ENCODE measurements at places on chromosomes 13 and 19.

DNA sequence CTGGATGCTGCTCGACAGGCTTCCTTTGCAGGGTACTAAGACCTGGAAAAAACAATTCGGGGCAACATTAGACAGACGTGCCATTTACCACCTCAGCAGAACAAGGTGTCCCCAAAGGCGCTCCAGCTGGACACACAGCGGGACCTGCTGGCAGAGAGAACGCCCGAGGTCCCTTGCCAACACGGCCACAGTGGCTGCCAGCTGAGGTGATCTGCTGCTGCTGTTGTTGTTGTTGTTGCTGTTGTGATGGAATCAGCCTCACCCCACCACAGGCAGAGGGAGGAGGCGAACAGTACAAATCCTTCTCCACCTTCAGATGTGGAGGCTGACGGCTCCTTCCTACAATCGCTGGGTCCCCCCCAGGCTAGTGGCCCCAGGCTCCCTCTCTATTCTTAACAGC, 25.2 kb downstream of the ANKRD27 start:
- no peak for DNase-seq

- no peak for DNase-seq
Observed at GRCh38 chr13:89490661-89491060, 1819.5 kb downstream of the SLITRK5 start.

DNA sequence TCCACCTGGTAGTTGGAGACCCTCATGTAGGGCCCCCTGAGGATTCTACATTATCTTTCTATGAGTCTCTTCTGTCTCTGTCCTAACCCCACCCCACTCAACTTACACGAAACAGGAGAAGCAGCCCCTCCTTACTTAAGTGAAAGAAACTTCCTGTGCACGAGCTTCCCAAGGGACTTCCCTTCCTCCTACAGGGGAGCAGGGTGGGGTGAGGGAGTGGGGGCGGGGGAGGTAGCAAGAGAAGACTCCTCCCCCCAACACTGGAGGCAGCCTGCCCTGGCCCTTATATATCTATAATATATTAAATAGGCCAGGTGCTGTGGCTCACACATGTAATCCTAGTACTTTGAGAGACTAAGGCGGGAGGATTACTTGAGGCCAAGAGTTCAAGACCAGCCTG, 5.5 kb upstream of the PDE4C start:
- DNase-seq: no peak

- DNase-seq: no peak
Observed at GRCh38 chr13:23322353-23323336, 110.9 kb downstream of the SACS start.

GRCh38 chr13:95438297-95438696, 114.2 kb upstream of the CLDN10 start:
- no peak for DNase-seq

DNA sequence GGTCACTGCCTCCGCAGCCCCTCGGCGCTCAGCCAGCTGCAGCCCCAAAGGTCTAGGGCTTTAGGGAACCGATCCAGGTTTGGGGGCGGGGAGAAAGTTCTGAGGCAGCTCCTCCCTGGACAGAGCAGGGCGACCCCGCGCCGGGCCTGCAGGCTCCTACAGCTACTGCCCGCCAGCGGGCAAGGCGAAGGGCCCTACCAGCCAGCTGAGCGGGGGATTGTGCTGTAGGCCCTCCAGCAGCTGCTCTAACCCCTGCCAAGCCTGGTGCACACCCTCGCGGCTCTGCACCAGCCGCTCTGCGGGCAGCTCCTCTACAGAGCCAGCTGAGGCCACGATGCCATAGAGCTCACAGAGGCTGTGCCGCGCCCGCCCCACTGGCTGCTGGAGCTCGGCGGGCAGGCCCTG, 14.0 kb downstream of the PLIN4 start:
- no peak for DNase-seq

GRCh38 chr13:112905990-112906641, 62.9 kb upstream of the MCF2L start:
- no peak for DNase-seq

- DNase-seq: no peak
Observed at GRCh38 chr13:91405240-91405639, 6.8 kb downstream of the GPC5 start.

GRCh38 chr19:1025960-1026782, at the start of gene CNN2:
Gene CNN2, plus strand, starts transcription at chr19:1026608. Its CDS starts 54 bp downstream, at chr19:1026662.
- DNase-seq: peak; percentile 77

DNA sequence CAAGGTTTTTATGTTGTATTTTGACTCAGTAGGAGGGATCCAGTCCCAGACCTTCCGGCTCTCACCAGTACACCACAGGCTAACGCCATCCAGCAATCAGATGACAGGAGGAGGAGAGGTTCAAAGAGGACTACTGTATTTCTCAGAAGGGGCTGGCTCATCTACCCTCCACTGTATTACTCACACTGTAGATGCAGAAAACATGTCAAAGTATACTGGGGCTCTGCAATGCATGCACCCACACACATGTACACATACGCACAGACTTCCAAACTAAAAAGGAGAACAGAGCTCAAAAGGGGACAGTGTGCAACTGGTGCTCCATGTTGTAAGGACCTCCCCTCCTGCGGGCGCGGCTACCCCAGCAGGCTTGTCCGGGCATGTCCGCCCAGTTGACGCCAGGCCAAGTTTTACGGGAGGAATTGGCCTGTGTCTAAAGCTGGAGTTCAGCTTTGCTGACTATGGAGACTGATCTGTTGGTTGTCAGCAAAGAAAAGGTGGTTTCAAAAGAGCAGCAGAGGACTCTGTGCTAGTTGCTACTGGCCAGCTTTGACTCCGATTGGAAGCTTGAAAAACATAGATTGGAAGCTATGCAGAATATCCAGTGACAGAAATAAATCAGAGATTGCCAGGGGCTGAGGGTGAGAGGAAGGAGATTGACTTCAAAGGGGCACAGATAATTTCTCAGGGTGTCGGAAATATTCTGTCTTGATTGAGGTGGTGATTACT, 314.2 kb downstream of the DLEU7 start:
- peak; percentile 85 for DNase-seq

- no peak for DNase-seq
Observed at GRCh38 chr19:32289566-32290210, 55.7 kb upstream of the ZNF507 start.

DNA sequence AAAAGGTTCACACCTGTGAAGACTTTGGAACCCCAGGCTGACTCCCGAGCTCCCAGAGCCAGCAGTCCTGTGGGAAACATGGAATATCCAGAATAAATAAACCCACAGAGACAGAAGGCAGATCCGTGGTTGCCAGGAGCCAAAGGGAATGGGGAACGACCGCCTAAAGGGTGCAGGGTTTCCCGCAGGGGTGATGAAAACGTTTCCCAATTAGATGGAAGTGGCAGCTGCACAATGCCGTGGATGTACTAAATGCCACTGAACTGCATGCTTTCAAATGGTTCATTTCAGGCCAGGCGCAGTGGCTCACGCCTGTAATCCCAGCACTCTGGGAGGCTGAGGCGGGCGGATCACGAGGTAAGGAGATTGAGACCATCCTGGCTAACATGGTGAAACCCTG, 23.4 kb upstream of the DPRX start:
- no peak for DNase-seq

DNA sequence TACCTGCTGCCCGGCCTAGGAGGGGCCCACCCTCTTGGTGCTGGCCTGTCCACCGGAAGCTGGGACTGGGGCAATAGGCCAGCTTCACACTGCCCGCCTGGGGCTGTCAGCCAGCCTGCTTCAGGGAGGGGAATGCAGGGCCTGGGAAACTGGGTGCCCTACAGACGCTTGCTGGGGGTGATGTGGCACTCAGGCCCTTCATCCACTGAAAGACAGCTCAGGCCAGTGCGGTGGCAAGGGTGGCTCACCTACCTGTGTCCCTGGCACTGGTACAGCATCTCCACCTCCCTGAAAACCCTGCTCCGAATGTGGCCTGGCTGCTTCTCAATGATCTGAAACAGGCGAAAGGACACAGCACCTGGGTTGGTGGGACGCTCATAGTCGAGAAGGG, 7.8 kb downstream of the MKNK2 start:
- no peak for DNase-seq

- DNase-seq: no peak
Observed at GRCh38 chr19:5149932-5150901, 181.3 kb downstream of the KDM4B start.

GRCh38 chr19:1384478-1385110, 887 bp downstream of the NDUFS7 start:
- DNase-seq: no peak

DNA sequence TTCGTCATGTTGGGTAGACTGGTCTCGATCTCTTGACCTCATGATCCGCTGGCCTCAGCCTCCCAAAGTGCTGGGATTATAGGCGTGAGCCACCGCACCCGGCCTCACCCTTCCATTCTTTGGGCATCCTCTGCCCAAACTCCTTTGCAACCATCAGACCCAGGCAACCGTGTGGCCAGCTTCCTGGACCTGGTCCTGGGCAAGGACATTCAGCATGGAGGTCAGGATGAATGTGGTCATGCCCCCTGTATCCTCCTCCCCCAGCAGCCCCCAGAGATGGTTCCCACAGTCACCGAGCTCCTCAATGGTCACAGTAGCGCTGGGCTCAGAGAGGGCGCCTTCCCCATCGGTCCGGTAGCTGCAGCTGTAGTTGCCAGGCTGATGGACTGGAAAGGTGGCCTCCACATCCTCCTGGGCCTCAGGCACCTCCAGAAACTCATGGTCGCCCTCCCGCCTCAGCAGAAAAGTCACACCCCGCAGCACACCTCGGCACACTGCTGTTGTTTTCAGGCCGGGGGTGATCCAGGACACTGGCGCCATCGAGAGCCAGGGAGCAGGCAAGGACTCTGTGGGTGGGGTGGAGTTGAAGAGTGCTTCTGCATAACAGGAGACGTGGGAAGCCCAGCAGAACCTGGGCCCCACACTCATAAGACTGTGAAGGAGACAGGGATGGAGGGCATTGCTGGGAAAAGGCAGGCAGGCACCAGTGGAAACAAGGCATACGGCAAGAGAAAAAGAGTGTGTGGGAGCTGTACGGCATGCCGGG, 1.1 kb downstream of the A1BG start:
- DNase-seq: no peak

DNA sequence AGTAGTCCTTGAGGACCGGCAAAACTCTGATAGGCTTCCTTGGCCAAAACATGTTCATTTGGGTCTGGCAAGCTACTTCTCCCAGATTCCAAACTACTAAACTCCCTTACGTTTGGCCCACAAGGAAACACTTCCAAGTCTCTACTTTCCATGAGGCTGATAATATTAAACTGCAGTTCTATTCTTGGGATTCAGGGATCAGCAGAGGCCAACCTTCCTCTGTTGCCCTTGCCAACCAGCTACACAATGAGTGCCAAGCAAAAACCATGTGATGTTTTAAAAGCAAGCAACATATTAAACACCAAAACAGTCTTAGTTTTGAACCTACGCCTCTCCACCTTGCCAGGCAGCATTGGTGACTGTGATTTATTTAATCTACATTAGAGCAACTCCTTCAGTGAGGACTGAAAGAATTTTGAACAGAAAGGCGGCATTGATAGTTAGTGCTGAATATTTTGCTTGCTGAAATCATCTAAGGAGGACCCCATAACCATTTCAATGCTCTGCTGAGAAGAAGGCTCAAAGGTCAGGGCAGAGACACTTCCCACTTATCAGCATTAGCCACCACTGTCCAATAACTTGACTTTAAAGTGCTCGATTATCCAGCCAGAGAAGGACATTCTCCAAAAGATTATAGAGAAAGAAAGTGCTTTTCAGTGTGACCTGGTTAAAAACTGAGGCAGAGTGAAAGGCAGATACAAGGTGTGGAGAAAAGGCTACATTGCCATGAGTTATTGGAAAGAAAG, 287.1 kb downstream of the TBC1D4 start:
- DNase-seq: no peak

GRCh38 chr19:44869733-44870470, 21.2 kb upstream of the TOMM40 start:
- peak; percentile 44 for DNase-seq

GRCh38 chr13:63435667-63436324, 2020.1 kb upstream of the PCDH20 start:
- peak; percentile 99 for DNase-seq

- no peak for DNase-seq
Observed at GRCh38 chr19:32924200-32924599, 47.6 kb downstream of the CEP89 start.

DNA sequence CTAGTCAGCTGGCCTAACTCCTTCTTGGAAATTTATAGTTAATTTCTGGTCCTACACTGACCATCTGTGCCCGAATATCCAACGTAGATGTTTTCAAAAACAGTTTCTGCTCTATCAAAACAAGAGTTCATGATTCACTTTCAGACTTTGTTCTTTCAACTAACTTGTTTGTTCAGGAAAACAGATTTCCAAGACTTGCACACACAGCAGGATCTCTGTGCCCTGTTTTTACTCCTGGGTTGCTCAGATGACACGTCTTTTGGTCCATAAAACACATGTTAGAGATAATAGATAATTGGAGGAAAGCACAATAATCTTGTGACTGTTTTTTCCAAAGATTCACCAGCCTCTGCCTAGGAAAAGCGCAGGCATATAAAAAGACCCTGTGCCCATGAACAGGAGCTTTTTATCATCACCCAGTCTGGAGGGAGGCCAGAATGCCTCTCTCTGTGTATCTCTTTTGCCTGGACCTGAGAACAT, 218.0 kb downstream of the IRS2 start:
- no peak for DNase-seq

DNA sequence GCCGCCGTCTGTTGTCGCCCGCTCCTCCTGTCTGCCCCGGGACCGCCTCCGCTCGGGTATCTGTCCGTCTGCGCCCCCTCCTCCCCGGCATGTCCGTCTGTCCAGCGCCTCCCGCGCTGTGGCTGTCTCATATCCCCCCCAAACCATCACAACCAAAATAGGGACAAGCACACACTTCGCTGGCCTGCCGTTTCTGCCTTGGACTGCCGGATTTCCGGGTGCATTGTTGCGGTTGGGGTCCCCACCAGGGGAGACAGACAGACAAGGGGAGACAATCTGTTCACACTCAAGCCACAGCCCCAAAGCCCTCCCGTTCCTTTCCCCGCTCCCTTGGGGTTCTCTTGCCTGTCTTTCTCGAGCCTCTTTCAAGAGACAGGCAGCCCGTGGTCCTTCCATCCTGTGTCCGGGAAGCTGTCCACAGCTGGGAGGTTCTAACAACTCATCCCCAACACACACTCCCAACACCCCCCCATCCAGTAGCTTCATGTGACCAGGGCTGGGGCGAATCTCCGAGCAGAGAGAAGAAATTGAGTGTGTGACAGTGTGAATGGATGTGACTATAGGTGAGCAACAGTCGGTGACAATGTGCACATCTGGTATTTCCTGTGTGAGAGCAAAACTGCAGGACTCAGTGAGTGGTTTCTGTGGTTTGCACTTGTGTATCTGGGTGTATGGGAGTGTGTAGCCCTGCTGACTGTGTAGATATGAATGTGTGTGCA, 16.5 kb upstream of the FOSB start:
- DNase-seq: no peak

DNA sequence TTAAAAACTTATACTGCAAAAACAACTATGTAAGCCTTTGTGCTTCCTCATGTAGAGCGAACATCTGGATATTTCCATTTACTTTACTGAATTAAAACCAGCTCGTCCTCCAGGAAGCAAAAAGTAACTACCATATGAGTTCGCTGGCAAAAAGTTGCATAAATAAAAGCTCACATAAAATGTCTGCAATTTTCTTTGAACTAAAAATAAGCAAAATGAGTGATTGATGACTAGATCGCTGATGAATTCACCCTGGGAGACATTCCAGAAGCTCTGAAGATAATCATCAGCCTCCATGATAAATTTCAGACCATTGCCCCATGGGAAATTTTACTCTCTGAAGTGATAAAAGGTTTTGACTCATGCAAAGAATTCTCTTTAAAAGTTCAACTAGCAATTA, 67.3 kb upstream of the SACS start:
- DNase-seq: peak; percentile 72

- DNase-seq: peak; percentile 96
Observed at GRCh38 chr19:52665529-52665928, 27.4 kb upstream of the ZNF83 start.

GRCh38 chr19:42461700-42462324, 19.1 kb upstream of the CXCL17 start:
- DNase-seq: no peak

GRCh38 chr19:1624458-1624857, 19.2 kb upstream of the UQCR11 start:
- peak; percentile 11 for DNase-seq
